ENCODE measurements at places on chromosomes 2 and 18.

DNA sequence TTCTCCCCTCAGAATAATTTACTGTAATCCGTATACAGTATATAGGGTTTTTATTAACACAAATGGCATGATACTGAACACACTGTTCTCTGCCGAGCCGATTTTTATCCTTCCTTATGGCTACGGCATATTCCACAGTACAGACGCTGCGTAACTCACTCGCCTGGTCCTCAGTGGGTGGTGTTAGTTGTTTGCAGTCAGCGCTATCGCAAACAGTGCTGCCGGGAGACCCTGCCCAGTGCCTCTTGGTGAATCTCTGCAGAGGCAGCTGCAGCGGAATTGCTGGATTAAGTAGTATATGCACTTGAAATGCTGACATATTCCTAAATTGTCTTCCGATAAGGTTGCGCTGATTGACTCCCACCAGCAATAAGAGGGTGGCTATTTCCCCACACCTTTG lies 73.9 kb downstream of the MARCO start:
- no peak for DNase-seq

DNA sequence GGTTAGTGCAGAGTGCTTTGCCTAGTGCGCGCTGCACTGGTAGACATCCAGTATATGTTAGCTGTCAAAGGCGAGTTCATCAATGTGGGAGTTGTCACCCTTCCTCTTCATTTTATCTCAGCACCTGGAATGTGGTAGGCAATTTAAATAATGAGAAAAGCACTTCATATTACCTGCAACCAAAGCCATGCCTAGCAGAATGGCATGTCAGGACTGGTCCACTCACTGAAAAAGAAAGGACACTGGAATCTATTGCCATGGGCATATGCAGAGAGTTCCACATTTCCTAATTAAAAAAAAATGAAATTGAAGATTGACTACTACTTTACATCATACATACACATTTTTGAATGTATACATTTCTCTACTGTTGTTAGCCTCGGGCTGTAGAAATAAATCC lies 139.6 kb downstream of the PAX3 start:
- DNase-seq = no peak

DNA sequence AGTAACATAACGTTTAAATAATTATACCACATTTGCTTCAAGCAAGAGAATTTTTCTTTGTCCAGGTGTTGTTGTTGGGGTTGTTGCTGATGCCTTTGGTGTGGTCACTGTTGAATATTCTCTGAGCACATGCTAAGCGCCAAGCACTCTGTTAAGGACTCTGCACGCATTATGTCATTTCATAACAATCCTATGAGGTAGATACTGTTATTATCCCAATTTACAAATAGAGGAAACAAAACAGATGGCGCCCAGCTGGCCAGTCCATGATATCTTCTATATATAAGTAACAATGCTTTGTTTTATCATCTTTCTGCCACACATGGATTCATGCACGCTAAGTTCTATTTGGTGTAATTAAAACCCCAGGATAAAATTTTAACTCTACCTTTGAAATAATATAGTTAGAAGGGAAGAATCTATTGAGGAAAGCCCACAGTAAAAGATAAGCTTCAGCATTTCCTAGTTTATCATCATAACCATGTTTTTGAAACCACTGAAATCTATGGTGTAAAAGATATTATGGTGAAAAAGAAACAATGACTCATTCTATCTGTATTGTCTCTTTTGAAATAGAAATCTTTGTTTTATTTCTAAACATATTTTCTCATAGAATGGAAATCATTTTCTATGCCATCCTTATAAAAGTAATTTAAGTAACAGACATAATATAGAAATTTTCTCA lies 199.7 kb downstream of the PID1 start:
- DNase-seq = no peak

- DNase-seq = no peak
Observed at GRCh38 chr2:10369269-10370255, 66.9 kb downstream of the HPCAL1 start.

- DNase-seq = no peak
Observed at GRCh38 chr2:219662566-219662965, 35.1 kb downstream of the SLC4A3 start.
